ENCODE measurements at places on chromosomes 6 and 20.

DNA sequence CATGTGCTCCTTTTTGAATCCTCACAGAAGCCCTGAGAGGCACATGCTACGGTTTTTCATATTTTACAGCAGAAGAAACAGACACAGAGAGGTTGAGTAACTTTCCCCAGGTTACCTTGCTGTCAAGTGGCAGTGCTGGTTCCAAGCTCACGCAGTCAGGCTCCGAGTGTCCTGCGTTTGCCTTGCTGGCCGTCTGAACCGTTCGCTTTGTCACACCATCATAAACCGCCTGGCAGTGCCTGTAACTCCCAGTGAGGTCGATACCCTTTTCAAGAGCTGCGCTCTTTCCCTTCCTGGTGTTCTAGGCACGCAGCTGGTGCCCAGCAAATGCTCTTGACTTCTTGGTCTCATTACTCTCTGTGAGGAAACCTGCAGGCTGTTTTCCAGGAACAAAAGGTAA lies 31.3 kb upstream of the KCNG1 start:
- no peak for DNase-seq

DNA sequence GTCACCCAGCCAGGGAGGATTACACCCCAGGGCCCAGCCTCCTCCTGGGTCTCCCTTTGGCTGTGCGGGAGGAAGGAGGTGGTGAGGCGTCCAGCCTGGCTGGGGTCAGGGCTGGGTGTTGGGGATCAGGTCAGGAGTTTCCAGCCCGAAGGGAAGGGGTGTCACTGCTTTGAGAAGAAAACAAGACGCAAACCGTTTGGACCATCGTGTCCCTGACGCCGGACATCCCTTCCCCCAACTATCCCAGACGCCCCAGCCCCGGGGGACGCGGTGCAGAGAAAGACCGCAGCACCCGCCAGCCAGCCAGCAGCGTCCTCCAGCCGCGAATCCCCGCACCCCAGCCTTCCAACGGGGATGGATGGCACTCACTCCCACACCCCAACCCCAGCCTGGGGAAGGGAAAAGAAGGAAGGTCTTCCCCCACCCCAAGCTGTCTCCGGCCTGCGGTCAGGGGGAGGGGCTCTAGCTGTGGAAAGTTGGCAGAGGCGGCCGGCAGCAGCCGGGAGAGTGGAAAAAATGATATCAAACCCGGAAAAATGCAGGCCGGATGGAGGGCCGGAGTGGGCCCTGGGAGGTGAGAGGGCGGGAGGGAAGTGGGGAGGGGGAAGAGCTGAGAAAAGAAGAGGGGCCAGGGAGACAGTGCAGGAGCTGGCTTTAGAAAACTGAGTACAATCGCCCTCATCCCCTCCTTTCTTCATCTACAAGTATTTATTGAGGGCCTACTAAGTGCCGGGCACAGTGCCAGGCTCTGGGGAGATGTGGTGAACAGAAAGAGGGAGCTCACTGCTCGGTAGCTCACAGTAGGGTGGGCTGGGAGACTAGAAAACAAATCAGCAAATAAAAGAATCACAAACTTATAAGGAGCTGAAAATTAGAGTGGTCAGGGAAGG lies 10.6 kb downstream of the REM1 start:
- no peak for DNase-seq

DNA sequence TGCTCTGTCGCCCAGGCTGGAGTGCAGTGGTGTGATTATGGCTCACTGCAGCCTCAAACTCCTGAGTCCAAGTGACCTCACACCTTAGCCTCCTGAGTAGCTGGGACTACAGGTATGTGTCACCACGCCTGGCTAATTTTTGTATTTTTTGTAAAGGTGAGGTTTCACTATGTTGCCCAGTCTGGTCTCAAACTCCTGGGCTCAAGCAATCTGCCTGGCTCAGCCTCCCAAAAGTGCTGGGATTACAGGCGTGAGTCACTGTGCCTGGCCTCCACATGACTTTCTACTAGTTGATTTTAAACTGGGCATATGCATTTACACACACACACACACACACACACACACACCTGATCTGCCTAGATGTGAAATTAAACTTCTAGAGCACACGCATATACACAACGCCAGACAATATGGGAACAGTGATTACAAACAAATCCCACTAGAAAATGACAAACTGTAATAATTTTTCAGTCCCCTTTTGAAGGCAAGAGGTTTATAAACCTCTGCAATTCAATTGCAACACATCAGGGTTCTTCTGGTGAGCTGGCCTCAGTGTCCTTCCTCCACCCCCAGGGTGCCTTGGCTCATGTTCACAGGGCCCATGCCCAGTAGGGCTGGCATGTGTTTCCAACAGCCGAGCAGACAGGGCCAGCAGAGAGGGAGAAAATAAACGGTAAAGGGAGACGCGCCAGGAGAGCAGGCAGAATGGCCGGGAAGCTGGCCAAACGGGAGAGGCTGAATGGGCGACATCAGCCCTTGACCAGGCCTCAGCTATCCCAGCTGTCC lies 31.2 kb downstream of the PARD6B start:
- no peak for DNase-seq

DNA sequence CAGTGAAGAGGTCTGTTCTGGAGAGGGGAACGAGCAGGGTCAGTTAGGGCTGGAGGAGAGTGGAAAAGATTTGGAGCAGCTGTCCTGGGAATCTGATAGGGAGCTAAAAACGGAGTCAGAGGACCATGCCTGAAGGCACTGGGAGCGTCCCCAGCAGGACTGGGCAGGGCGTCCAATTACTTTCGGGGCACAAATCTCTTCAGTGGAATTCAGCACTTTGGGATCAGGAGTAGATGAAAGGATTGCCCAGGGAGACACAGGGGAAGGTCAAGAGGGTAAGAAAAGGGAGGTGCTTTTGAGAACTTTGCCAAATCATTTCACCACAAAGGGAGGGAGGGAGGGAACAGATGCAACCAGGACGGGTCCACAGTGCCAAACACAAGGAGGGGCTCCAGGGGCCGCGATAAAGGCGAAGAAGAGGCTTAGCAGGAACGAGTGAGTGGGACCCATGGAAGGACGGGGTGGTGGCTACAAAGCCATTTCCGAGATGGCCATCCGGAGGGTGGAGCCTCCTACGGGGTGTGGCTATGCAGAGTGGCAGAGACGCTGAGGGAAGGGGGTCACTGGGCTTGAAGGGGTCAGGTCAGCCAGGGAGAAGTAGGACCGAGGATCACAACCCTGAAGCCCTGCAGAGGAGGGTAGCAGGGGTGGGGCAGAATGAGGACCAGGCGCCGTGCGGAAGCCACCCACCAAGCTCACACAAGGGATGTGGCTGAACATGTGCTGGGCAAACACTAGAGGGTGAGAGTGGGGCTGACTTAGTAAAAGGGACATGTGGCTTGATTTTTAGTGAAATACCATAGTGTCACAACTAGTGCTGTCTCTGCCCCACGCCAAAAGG lies 180.0 kb upstream of the RREB1 start:
- no peak for DNase-seq

GRCh38 chr20:46683011-46683667 lies 6.1 kb downstream of the TP53RK start:
- no peak for DNase-seq

- no peak for DNase-seq
Measured at GRCh38 chr6:76592566-76592965, 520.1 kb upstream of the IMPG1 start.

DNA sequence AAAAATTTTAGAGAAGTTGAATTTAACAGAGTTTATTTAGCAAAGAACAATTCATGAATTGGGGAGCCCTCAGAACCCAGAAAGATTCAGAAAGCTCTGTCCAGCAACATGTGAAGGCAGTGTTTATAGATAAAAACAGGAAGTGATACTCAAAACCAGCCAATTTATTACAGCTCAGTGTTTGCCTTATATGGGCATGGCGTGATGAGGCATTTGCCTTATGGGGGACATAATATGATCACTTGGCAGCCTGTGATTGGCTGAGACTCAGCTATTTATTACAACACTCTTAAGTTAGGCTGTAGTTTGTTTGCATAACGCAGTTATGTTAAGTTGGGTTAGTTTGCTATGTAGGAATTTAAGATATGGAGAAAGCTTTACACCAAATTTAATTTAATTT lies 11.5 kb downstream of the HLA-DPA1 start:
- no peak for DNase-seq

- DNase-seq: no peak
Measured at GRCh38 chr6:99810942-99811620, 182.9 kb downstream of the MCHR2 start.

- DNase-seq: no peak
Measured at GRCh38 chr6:89051676-89052075, 28.9 kb upstream of the PNRC1 start.

GRCh38 chr6:144013486-144013909 lies 5.4 kb upstream of the PLAGL1 start:
- peak; percentile 57 for DNase-seq

- no peak for DNase-seq
Measured at GRCh38 chr6:37630281-37630799, 67.3 kb downstream of the MDGA1 start.

- no peak for DNase-seq
Measured at GRCh38 chr20:4585758-4586157, 136.0 kb upstream of the PRND start.

DNA sequence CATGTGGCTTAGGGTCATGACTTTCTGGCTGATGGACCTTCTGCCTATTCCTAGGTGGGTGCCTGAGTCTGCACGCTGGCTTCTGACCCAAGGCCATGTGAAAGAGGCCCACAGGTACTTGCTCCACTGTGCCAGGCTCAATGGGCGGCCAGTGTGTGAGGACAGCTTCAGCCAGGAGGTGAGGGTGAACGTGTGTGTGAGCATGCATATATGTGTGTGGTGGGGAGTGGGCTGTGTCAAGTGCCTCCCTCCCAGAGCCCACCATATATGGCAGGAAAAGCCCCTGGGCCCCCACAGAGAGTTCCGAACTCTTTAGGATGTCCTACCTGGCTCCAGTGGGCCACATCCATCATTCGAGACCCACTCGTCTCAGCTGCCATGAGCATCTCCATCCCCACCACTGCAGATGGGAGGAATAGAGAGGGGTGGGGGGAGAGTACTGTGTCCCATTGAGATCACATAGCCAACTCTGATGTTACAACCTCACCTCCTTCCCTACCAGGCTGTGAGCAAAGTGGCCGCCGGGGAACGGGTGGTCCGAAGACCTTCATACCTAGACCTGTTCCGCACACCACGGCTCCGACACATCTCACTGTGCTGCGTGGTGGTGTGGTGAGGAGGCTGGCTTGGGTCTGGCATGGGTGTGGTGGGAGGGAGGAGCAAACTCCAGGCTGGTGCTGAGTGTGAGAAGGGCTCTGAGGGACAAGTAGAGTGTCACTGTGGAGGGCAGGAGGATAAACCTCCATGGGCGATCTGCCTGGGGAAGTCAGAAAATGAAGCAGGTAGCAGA lies 3.2 kb downstream of the SLC22A7 start:
- DNase-seq: no peak

GRCh38 chr20:48604936-48605335 lies 222.9 kb downstream of the PREX1 start:
- DNase-seq: no peak

GRCh38 chr6:69179681-69180080 lies 544.6 kb downstream of the ADGRB3 start:
- no peak for DNase-seq

GRCh38 chr6:113077794-113078193 lies 730.7 kb downstream of the RFPL4B start:
- no peak for DNase-seq

DNA sequence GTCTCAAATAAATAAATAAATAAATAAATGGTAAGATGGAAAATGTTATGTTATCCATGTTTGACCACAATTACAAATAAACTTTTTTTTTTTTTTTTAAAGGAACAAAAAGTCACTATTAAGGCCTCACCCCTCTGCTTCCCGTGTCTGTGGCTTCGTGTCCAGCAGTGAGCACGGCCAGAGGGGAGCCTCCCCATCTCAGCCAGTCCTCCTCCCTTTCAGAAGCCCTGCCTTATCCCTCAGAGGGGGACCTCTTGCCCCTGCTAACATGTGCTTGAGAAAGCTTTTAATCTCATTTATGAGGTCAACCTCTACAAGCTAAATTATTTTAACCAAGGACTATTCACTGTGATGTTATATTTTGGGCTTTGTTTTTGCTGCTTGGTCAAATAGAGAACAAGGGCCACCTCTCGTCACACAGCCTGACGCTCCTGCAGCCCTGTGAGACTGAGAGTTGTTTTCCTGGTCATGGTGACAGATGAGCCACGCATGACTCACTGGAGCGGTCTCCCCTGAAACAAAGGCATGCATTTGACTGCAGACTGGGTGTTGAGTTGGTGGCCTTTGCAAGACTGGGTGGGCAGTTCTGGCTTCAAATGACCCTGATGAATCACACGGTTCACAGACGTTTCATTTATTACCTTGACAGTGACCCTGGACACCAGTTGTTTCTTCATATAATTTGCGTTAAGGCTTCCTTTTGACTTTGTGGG lies 131.8 kb downstream of the TIAM2 start:
- DNase-seq: no peak

DNA sequence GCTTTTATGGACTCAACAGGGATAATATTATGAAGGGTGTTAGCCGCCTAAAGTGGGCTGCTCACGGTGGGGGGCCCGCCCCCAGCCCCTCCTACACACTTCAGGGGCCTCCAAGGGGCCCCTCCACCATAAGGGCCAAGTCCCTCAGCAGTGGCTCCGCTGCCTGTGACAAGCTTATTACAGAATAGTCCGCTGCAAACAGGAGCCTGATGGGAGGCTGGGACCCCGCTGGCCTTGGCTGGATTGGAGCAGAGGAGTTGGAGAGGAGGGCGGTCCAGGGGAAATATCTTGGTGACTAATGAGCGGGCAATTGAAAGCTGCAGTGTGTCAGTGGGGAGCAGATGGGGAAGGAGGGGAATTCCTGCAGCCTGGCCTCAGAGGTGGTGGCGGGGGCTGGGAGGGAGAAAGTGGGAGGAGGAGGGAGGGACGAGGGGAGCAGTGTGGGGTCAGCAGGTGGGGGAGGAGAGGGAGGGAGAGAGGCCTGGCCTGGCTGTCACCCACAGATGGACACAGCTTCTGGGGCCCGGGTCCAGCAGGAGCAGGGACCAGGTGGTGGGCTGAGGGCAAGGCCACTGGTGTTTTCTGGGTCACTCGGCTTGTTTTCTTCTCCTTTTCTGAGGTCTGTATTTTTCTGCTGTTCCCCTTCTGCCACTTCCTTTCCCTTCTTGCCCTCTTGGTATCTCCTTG lies 57.6 kb upstream of the FOXP4 start:
- DNase-seq: no peak

GRCh38 chr20:48983423-48984400 lies 62.2 kb downstream of the ARFGEF2 start:
- no peak for DNase-seq

GRCh38 chr6:10268111-10268510 lies 146.8 kb downstream of the TFAP2A start:
- no peak for DNase-seq

DNA sequence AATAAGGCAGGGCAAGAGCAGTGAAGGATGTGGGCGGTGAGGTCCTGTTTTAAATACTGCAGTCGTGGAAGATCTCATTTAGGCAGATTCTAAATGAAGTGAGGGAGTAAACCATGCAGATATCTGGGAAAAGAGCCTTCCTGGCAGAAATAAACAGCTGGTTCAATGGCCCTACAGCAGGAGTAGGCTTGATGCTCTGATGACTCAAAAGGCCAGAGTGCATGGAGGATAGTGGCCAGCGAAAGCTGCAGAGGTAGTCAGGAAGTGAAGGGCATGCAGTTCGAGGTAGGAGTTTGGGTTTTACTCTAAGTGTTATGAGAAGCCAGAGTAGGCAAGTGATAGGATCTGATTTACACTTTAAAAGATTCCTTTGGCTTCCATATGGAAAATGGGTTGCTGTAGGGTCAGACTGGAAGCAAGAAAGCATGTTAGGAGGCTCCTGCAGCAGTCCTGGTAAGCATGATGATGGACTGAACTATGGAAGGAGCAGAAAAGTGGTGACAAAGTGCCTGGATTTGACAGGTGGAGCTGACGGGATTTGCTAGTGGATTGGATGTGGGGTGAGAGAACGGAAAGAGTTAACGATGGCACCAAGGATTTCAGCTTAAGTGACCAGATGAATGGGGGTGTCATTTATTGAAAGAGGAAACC lies 150.0 kb downstream of the GJA10 start:
- no peak for DNase-seq
